ENCODE measurements at places on chromosomes 5 and 9.

DNA sequence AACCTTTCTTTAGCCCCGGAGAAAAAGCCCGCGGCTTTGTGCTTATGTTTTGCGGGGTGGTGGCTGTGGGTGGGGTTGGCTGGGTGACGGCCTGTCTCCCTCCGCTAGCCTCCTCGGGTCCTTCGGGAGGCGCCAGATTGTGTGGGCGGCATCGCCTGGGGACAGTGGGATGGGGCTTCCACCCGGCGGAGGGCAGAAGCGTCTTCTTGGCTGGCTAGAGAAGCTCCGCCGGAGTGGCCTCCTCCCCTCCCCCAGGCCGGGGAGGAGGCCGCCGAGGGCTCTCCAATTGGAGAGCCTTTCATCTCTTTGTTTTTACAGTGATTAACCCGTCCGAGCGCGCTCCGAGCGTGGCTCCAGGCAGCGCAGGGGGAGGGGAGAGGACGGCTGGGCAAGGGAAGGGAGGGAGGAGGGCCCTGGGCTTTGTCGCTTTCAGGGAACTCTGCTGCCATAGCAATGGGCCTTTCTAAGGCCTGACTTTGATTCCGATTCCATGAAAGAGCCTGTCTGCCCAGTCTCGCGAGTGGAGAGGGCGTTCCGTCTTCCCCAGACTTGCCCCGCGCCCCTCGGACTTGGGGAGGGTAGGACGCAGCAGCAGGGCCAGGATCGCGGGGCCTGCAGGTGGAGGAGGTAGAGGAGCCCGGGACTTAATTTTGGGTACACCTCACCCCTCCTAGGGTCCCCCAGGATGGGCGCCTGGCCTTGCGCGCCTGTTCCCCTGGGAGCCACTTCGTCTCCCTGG is 36.7 kb upstream of the TIFAB start:
- no peak overlapping the region for H3K27ac ChIP-seq
- H3K36me3 ChIP-seq, result peaks cover 7% of the 10 kb centered on the region
- H3K27me3 ChIP-seq, result peaks cover 67% of the 10 kb centered on the region
- H3K4me3 ChIP-seq, result peak overlapping the region; percentile 41
- DNase-seq, result no peak
- peaks cover 9% of the 10 kb centered on the region for H3K4me1 ChIP-seq

DNA sequence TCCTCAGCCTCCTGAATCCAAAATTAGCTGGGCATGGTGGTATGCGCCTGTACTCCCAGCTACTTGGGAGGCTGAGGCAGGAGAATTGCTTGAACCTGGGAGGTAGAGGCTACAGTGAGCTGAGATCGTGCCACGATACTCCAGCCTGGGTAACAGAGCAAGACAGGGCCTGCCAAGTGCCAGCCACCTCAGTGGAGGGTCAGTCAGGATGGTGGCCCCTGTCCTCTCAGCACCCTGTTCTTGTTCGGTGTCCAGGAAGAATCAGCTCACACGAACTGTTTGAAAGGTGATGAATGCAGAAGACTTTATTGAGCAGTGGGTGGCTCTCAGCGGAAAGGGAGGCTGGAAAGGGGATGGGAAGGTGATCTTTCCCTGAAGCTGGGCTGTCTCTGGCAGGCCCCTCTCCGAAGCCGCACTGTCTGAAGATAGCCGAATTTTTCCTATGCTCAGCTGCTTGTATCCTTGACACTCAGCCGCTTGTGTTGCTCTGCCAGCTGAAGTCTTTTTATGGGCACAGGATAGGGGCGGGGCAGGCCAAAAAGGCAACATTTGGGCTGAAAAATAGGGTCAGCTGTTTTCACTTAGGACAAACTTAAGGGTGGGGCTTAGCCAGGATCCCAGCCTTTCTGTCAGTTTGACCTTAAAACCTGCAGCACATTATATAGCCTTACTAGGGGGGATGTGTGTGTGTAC is 50.9 kb downstream of the UBE2R2 start:
- no peak overlapping the region for H3K27ac ChIP-seq
- no peak for DNase-seq
- H3K4me3 ChIP-seq, result no peak overlapping the region
- no peaks in the 10 kb centered on the region for H3K36me3 ChIP-seq

- no peaks in the 10 kb centered on the region for H3K36me3 ChIP-seq
- peaks cover 79% of the 10 kb centered on the region for H3K27me3 ChIP-seq
Observed at GRCh38 chr9:38229504-38230155, 160.6 kb upstream of the SHB start.

DNA sequence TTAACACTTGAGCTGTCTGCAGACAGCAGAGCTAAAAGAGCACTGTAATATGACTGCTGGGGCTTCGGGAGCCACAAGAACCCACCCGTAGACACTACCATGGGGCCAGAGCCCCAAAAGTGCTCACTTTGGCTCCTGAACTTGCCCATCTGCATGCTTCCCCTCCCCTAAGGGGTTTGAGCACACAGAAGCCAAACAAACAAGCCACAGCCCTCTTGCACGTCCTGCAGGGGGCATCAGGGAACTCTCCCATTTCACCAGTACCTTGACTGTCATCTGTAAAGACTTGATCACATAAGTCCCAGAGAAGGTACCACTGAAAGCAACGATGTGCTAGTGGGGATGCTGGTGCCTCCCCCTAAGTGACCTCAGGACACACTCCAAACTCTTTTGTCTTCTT is 681.8 kb downstream of the SEMA5A start:
- no peak overlapping the region for H3K27ac ChIP-seq
- H3K4me1 ChIP-seq, result no peaks in the 10 kb centered on the region
- H3K36me3 ChIP-seq, result no peaks in the 10 kb centered on the region
- no peak overlapping the region for H3K4me3 ChIP-seq
- no peaks in the 10 kb centered on the region for H3K27me3 ChIP-seq
- no peak for DNase-seq

DNA sequence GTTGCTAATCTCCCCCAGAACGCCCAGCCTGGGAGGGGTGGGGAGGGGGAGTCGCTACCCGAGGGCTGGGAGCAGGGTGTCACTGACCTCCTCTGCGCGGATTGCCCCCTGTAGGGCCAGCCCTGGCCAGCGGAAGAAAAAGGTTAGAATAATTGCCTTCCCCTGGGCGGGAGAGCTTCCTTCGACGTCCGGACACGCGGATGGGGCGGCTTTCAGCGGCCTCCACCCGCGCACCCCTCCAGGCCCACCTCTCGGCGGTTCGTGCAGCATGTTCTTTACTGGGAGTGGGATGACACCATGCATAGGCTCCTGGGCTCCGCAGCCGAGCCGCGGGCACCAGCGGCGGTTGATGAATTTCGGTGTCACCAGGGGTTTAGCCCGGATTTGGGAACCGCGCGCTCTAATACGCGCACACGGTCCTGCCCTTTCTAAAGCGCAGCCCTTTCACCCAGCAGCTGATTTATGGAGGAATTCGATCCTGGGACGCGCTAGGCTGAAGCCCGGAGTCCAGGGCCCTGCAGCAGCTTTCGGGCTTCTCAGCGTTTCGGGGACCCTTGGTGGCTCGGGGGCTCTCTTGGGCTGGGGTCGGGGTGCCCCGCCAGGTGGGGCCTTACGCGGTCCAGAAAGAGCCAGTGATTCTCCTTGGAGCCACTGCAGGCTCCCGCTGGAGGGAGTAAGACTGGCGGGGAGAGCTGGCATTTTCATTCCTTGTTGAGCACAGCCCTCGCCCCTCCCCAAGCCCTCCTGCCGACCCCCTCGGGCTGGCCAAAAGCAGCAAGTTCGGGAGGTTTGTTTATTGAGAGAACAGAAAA is 10.1 kb downstream of the LMX1B start:
- peaks cover 8% of the 10 kb centered on the region for H3K4me1 ChIP-seq
- H3K27ac ChIP-seq, result peak overlapping the region; percentile 78
- no peaks in the 10 kb centered on the region for H3K36me3 ChIP-seq
- DNase-seq, result no peak
- no peak overlapping the region for H3K4me3 ChIP-seq

GRCh38 chr5:172769616-172770373 is 1.2 kb downstream of the DUSP1 start:
- H3K4me3 ChIP-seq, result peak overlapping the region; percentile 98
- DNase-seq, result peak; percentile 38
- peaks cover 70% of the 10 kb centered on the region for H3K4me1 ChIP-seq
- no peaks in the 10 kb centered on the region for H3K27me3 ChIP-seq
- peak overlapping the region; percentile 99 for H3K27ac ChIP-seq

DNA sequence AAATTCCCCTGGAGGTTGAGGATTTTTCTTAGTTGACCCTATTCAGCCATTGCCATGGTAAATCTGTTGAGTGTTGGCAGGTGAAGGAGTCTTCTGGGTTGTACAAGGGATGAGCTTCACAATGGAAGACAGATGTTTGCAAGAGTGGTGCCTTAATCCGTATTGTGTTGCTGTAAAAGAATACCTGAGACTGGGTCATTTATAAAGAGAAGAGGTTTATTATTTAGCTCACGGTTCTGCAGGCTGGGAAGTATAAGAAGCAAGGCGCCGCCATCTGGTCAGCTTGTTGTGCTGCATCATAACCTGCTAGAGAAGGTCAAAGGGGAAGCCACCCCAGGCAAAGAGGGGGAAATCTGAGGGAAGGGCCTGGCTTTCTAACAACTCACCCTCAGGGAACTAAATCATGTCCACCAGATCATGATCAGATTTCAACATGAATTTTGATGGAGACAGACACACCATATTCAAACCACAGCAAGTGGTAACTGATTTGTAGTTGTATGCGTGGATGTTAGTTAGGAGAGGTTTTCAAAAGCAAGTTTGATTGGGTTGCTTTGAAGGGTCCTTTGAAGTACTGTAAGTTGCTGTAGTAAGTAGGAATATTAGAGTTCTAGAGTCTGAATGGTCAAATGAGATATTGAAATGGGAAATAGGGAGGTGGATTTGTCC is 2.5 kb downstream of the TNPO1 start:
- peak overlapping the region; percentile 1 for H3K4me3 ChIP-seq
- H3K27ac ChIP-seq, result peak overlapping the region; percentile 5
- H3K4me1 ChIP-seq, result peaks cover 21% of the 10 kb centered on the region
- H3K36me3 ChIP-seq, result no peaks in the 10 kb centered on the region
- no peaks in the 10 kb centered on the region for H3K27me3 ChIP-seq
- peak; percentile 57 for DNase-seq

DNA sequence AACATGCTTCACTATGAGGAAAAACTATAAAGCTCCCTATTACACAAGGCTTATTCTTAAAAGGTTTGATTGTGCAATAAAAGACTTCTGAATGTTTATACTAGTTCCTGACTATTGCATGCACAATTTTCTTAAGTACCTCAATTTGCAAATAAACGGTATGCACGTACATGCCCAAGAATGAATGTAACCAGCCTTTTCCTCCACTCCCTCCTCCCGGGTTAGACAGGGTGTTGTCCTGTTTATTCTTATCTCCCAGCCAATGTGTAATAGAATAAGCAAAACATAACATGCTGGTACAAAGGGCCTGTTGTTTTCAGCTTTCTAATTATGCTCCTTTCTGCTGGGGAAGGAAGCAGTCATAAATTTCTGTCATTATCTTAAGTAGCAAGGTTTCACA is 79.1 kb downstream of the AOPEP start:
- peaks cover 19% of the 10 kb centered on the region for H3K4me1 ChIP-seq
- H3K27me3 ChIP-seq, result no peaks in the 10 kb centered on the region
- H3K36me3 ChIP-seq, result peaks cover 35% of the 10 kb centered on the region
- H3K27ac ChIP-seq, result peak overlapping the region; percentile 81
- no peak for DNase-seq

DNA sequence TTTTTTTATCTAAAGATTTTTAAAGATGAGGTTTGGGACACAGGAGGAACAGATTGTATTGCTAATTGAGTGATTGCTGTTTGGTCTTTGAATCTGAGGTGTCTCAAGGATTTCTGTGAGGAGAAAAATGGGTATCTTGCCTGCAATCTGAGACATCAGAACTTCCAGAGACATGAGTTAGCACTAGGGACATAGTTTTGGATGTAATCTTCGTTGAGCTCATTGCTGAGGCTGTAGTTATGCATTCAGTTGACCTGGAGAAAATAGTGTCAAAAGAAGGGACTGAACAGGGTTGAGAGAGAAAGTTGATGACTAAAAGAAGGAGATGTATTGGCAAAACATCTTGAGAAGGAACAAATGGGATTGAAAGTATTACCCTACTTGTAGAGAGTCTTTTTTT is 24.6 kb downstream of the C9orf85 start:
- no peak for DNase-seq
- peaks cover 24% of the 10 kb centered on the region for H3K4me1 ChIP-seq
- no peaks in the 10 kb centered on the region for H3K36me3 ChIP-seq
- no peak overlapping the region for H3K27ac ChIP-seq
- no peak overlapping the region for H3K4me3 ChIP-seq

DNA sequence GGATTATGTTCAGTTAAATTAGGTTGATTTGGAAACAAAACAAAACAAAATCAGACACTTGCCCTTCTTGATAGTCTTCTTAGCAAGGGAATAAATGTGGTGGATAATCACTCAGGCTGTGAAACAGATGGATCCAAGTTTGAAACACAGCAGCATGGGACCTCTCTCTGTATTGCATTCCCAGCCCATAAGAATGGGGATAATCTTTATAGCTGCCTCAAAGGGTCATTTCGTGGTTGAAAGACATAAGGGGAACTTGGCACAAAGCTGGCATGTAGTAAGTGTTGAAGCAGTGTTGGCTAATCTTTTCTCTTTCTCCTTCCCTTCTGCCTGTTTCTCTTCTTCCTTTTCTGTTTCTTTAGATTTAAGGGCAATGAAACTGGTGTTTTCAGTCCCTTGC is 333.9 kb upstream of the TLE4 start:
- H3K36me3 ChIP-seq, result no peaks in the 10 kb centered on the region
- no peaks in the 10 kb centered on the region for H3K4me1 ChIP-seq

DNA sequence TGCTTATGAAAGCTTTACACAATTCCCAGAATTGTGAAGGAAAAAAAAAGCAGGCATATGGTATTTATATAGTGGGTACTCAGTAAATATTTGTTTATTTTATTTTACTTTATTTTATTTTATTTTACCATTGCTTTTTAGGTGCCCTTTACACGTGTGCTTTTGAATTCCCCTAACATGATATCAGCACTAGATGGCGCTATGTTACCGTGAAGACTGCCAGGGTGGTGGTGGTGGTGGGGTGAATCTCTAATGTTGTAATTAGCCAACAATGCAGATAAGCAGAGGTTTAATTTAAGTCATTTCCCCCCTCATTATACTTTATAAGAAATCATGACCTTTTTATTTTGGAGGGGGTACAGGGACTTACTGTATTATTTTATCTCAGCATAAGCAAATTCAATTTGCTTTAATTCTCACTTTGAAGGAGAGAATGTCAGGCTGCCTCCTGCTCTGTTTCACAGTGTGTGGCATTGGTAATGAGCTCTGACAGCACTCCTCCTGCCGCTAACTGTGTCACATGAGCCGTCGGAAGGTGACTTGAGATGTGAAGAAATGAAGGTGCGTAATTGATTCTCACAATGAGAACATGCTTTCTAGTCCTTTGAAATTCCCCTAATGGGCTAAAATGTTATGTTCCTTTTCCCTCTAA is 165.6 kb downstream of the YTHDC2 start:
- DNase-seq, result no peak
- no peak overlapping the region for H3K4me3 ChIP-seq

- no peaks in the 10 kb centered on the region for H3K27me3 ChIP-seq
- H3K4me1 ChIP-seq, result peaks cover 4% of the 10 kb centered on the region
- no peaks in the 10 kb centered on the region for H3K36me3 ChIP-seq
- DNase-seq, result no peak
- no peak overlapping the region for H3K4me3 ChIP-seq
Observed at GRCh38 chr5:66701244-66701643, 105.1 kb downstream of the MAST4 start.
